ENCODE measurements at places on chromosomes 6 and 20.
A peak's percentile ranks its signal among the peaks of the same experiment; 100 is the strongest.

GRCh38 chr6:42257614-42258013 is 40.0 kb upstream of the MRPS10 start:
- DNase-seq = no peak

- no peak for DNase-seq
Observed at GRCh38 chr6:121437851-121438651, 2.6 kb downstream of the GJA1 start.

- DNase-seq = no peak
Observed at GRCh38 chr6:7604003-7604402, 14.0 kb downstream of the SNRNP48 start.

DNA sequence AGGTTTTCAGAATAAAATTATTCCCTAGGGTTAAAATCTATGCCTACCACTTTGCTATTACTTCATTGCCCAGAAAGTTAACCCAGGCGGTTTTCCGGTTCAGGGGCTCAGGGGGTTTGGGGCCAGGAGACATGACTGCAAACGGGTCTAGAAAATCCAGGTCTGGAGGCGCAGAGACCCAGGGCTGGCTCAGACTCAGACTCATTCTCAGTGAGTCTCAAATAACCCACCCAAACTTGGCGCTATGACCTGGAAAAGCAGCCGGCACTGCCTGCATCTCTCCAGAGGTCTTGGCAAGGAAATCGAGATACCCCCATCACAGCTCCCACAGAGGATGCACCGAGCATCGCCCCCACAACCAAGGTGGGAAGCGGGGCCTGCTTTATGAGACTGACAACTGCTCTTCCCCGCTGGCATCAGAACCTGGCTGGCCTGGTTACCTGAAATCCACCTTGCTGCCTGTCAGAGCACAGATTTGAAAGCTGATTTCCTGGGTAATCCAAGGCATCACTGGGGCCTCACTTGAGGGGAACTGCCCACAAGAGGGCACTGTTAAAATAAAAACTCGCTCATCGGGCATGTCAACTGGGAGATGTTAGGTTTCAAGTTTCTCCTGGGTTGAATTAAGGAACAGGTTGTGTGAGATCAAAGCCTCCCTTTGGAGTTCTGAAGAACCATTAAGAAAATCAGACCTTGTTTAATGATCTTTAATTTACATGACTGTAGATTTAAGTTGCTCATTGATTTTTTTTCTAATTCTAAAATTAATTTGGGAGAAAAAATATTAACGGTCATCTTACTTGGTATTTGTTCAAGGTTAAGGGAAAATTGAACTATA is 55.1 kb downstream of the KIF16B start:
- peak; percentile 57 for DNase-seq

GRCh38 chr6:101386982-101387381 is 6.5 kb upstream of the GRIK2 start:
- no peak for DNase-seq

- peak; percentile 64 for DNase-seq
Observed at GRCh38 chr20:36950414-36951197, 902 bp downstream of the SAMHD1 start.

DNA sequence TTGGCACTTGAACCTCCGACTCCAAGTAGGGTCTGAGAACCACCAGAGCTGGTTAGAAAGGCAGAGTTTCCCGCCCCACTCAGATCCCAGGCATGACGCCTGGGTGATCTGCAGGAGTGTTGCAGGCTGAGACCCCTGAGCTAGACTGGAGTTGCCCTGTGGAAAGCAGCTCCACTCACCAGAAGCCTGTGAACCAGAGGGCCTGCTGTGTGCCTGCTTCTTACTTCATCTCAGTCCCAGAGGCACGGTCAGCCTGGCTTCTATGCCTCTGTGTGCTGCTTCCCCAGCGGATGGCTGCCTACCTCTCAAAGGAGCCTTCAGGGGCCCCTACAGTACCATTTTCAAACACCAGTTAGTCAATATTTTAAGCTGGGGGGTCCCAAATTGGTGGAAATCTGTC is 15.6 kb upstream of the CCN6 start:
- DNase-seq = no peak

- DNase-seq = no peak
Observed at GRCh38 chr20:46122516-46123481, 4.7 kb downstream of the CD40 start.

DNA sequence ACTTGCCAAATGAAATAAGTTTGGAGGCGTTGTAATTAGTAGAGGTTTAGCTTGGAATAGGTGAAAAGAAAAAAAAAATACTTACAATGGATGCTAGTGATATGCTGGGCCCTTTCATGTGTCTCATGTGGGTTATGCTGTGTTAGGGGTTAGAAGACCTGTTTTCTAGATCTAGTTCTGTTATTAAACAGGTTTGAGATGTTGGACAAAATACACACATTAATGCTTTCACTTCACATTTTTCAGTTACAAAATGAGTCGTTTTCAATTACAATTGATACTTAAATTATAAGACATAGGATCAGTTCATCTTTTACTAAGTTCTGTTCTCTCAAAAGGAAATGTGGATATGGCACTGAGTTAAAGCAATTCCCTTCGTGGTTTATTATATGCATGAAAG is 509.8 kb downstream of the EPM2A start:
- DNase-seq = no peak

- DNase-seq = no peak
Observed at GRCh38 chr6:134010974-134011373, 41.5 kb downstream of the SLC2A12 start.

- peak; percentile 90 for DNase-seq
Observed at GRCh38 chr6:44225579-44226325, 2.4 kb downstream of the SLC29A1 start.

GRCh38 chr6:121205569-121205968 is 128.7 kb downstream of the TBC1D32 start:
- no peak for DNase-seq

DNA sequence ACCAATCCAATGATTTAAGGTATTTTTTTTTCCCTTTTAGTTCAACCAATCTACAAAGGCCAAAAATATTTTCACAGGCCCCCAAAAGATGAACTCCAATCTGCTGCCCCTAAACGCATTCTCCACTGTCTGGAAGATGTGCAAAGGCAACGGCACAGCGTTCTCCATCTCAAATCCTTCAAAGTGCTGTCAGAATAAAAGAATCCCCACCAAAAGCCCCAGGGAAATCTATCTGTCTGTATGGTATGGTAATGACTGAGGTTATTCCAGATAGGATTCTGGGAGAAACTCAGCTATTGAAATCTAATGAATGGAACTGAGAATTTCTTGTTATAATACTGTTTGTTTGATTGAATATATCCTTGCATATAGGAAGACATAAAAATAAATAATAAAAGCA is 217.8 kb upstream of the CCN2 start:
- DNase-seq = no peak

DNA sequence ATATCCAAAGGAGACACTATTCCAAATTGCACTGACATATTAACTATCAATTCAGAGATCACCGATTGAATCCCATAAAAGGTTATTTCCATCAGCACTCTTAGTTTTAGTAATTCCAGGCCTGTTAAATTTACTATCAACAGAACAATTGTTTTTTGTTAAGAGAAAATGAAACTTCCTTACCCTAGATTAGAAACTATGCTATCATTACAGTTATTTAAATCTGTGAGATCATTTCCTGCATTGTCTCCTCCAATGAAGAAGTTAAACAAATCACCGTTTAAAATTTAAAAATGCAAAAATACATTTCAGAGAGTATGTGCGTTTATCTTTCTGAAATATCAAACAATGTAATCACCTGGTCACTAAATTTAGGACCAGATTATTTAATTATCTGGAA is 57.5 kb downstream of the HIVEP2 start:
- DNase-seq = peak; percentile 41

GRCh38 chr20:60999250-60999649 is 252.8 kb upstream of the CDH4 start:
- DNase-seq = peak; percentile 38

DNA sequence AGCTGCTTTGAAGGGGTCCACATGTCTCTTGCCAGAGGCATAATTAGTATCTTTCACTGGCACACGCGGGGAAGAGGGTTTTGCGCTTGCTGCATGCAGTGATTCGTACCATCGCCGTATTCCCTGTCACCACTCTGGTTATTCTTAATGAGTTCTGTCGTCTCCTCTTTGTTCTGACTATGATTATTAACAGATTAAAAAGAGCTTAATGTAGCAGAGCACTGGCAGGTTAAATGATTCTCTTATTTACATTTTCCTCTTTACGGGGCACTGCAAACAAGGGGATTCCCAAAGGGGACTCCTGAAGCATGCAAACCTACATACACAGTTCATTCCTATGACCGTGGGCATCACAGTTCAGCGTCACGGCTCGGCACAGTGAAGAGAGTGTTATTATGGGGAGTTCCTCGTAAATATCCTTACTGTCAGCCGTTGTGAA is 204.8 kb downstream of the DTNBP1 start:
- no peak for DNase-seq

DNA sequence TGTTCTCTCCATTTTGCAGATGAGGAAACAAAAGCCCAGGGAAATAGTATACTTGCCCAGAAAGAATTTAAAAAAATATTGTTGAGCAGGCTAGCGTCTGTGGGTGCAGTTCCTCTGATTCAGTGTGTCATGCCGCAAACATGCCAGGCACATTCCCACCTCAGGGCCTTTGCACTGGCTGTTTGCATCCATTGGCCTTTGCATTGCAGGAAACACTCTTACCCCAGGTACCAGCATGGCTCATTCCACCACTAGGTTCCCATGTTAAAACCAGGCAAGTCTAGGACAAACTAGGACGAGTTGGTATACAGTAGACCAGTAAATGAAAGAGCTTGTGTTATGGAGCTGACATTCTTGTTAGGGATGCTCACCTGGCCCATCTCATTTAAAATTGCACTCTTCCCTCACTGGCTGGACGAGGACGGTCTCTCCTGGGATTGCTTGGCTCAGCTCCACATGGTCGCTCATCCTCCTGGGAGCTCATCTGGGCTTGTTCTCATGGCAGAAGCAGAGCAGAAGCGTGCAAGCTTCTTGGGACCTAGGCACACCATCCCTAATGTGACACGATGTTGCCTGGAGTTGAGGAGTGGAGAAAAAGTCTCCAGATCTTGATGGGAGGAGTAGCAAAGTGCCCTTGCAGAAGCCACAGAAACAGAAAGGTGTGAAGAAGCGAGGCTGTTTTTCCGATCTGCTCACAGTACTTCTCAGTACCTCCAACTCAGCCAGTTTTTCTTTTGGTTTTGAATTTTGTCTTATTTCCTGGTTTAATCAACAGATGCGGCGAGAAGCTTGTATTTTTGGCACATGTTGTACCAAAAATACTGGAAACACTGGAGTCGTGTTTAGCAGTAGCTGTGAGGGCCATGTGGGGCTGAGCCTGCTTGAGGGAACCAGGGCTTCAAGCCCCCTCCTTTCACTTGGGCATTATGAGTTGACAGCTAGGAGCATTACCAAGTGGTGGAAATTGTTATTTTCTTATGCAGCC is 13.9 kb downstream of the ZNF831 start:
- DNase-seq = no peak

- no peak for DNase-seq
Observed at GRCh38 chr20:64098471-64099013, 8.8 kb downstream of the NPBWR2 start.

DNA sequence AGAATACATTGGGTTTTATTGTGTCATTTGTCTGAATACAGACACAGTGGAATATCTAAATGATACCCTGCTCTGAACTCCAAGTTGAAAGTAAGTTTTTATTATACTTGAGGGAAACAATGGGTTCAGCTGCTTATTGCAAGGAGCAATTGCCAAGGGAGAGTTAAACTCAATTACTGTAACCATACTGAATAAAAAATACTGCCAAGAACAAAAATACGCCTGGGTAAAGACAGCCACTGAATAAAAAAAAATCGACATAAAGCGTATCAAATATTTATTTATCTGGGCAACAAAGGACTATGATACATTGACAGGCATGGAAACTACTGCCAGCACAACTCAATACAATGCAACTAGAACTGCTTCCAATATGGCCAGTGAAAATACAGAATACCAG is 18.1 kb downstream of the TFAP2A start:
- no peak for DNase-seq

GRCh38 chr6:42042108-42042507 is 8.2 kb upstream of the TAF8 start:
- DNase-seq = no peak

- no peak for DNase-seq
Observed at GRCh38 chr6:112253841-112254816, at the start of gene LAMA4. TSS of gene LAMA4 (minus strand) at chr6:112254567. CDS start at chr6:112254150, 417 bp downstream.

DNA sequence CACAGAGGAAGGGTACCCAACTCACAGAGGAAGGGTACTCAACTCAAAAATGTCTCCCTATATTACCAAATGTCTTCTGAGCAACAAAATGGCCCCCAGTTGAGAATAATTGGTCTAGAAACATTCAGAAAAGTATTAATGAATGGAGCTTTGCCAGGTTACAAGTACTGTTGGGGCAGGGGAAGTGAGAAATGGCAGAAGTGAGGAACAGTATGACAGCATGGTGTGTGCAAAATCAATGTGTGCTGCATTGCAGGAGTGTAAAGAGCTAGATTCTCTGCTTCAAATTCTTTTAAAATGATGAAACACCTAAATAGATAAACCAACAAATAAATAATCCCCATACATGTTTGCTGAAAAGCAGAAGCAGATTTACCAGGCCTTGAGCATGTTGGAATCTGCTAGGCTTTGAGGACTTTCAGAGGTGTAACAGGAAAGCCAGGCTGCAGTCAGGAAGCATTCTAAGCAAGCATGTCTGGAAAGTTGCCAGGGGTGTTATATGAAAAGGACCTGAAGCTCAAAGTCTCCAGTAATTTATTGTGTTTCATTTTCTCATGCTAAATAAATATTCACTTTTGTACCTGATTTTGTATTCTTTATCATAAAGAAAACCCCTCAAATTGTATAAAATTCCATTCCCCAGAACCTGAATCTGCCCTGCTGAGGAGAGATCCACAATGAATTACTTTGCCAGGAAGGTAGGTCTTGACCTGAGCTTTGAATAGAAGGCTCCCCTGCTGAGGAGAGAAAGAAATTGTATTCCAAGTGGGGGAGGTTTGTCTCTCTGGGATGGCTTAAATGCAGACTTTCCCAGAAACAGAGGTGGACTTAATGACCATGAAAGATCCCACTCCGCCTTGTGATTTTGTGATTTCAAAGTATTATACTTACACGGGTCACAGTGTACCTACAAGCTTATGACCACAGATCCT is 265.0 kb upstream of the MARCKS start:
- no peak for DNase-seq

DNA sequence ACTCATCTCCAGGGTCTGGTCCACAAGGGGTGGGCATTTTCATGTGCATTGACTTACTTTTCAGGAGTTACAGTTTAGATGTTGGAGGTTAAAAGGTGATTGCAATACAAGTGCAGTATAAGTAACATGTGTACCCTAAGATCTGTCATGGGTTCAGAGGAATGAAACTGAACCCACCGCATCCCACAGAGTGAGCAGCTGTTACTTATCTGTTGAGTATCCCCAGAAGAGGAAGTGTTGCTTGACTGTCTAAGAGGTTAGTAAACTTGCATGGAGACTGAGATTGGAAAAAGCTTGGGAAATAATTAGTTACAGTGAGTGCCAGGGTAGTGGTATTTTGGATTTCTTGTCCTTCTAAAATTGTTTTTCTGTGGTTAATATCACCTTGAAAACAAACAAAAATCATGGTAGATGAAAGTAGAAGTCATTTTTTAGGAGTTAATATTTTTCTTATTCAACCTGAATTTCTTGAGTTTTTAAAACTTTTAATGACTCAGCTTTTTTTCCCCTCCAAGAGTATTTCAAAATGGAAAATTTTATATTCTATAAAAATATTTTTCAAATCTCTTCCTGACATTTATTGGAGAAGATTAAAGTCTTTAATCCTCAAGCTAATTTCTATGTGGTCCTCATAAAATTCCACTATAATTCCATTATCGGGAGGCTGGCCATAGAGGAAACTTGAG is 306.1 kb downstream of the ZNF217 start:
- peak; percentile 49 for DNase-seq

Data from OCI-M1 (cell line).